MCF 10A (cell line): ENCODE measurements at places on chromosomes 6 and 20. TPM values are rescaled to one million over a fixed set of nuclear protein-coding genes. Genes with fewer than 3 reads are reported as not detected.

HLA-DRB1 gene
- not detected in 2 replicates for total RNA-seq

RIOK1 gene
- 34.2 and 40.9 TPM in 2 replicates for total RNA-seq

XRN2 gene
- 60.8 and 67.8 TPM in 2 replicates for total RNA-seq

AURKA gene
- 65.8 and 75.3 TPM in 2 replicates for total RNA-seq

TRIM38 gene
- total RNA-seq: 5.4 and 6.7 TPM in 2 replicates

ETV7 gene
- total RNA-seq: 0.20 and 0.47 TPM in 2 replicates

COL9A3 gene
- not detected in 2 replicates for total RNA-seq

VGLL2 gene
- total RNA-seq: not detected in 2 replicates

MED20 gene
- total RNA-seq: 27.6 and 29.2 TPM in 2 replicates

ISM1 gene
- total RNA-seq: 1.0 and 1.3 TPM in 2 replicates

DNA sequence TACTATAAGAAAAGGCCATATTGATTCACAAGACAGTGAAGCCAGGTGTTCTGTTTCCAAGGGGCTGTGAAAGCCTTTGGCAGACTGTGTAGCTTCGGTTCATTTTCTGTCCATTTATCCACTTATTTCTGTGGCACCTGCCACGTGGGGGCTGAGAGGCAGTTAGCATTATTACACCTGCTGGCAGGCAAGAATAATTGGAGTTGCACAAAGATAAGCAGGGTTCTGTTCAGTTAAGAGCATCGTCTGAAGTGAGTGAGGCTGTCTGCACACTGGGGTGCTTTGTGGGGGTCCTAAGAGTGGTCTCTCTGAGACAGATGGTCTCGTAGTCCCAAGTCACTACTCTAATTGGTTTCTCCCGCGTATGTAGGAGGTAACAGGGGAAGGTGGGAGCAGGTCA lies 60.6 kb upstream of the CCN6 start:
- DNase-seq: no peak

GRCh38 chr6:153038378-153039057 lies 36.0 kb upstream of the MTRF1L start:
- no peak for DNase-seq

DNA sequence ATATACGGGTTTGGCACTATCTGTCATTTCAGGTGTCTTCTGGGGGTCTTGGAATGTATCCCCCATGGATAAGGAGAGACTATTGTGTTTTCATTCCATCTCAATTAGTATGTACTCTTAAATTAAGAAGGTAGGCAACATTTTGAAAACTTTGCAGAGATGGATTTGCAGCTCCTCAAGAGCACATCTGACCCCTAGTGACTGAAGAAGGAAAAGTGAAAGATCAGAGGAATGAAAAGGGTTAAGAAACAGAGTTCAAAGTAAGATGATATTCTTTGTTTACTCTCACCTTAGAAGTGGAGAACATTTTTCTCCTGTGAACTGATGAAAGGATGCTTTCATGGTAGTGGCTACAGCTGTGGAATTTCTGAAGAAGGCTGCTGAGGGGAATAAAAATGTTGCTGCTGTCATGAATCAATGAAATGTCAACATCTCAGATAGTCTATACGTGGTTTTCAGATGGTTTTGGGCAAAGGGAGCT lies 41.5 kb downstream of the SH3BGRL2 start:
- peak; percentile 45 for DNase-seq

GRCh38 chr20:54017846-54018245 lies 52.5 kb downstream of the BCAS1 start:
- no peak for DNase-seq

- no peak for DNase-seq
Observed at GRCh38 chr6:82441047-82441855, 77.6 kb downstream of the TPBG start.

- DNase-seq: no peak
Observed at GRCh38 chr6:73504160-73504559, 16.7 kb downstream of the EEF1A1 start.

GRCh38 chr20:34528921-34529297 lies 12.7 kb downstream of the DYNLRB1 start:
- DNase-seq: peak; percentile 34

GRCh38 chr20:19890445-19891051 lies 126.6 kb upstream of the NAA20 start:
- no peak for DNase-seq

- DNase-seq: peak; percentile 46
Observed at GRCh38 chr6:84639396-84639795, 125.0 kb downstream of the TBX18 start.

DNA sequence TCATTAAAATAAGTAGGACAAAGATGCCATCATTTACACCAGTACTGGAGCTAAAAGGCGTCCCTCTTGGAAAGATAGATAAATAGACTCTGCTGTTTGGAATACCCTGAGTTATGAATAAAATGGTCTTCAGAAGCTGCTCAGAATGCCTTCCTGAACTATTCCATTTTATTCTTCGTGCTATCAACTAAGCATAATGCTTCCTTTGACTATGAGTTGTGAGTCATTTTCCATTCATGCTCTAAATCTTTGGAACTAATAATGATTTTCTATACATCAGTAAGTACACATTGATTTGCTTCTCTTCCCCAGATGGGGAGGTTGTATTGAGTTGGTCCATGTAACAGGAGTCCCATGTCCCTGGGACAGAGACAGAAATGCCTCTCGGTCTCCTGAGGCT lies 98.3 kb upstream of the PDE7B start:
- DNase-seq: no peak

- DNase-seq: no peak
Observed at GRCh38 chr20:35252037-35252461, 25.6 kb downstream of the MMP24 start.

GRCh38 chr6:110646951-110647910 lies 168.0 kb downstream of the CDK19 start:
- no peak for DNase-seq

- DNase-seq: no peak
Observed at GRCh38 chr6:122753688-122754056, 25.8 kb upstream of the FABP7 start.

DNA sequence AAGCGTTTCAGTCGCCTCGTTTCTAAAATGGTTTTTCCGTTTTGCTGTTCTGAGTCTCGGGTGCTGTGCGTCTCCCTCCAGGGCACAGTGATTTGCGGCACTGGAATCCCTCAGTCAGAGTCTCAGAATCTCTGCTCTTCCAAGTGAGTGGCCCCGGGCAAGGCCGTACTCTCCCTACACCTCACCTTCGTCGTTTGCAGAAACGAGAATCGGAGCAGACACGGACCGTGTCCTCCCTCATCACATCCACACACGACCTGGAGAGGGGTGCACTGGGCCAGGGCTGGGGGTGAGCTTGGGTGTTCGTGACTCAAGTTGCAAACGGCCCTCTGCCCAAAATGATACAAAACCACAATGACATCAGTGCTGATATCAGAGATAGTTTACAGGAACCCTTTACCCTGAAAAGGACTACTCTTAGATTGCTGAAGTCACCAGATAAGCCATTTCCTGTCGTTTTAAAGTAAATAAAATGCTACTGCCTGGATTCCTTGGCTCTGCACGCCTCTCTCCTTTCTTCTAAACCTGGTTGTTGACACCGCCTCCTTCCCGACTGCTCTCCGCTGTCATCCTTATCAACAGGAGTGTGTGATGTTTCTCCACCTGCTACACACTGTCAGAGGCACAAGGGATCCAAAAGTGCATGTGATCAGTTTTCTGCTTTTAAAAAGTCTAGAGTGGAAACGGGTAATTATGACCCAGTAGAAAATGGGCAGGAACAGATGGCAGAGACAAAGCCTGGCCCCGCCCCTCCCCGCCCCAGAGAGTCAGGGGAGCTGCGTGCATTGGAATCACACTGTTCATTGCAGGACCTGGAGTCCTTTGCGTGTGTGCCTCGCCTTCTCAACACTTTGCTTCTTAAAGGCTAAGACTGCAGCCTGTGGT lies 38.4 kb downstream of the KIF25 start:
- DNase-seq: peak; percentile 11

DNA sequence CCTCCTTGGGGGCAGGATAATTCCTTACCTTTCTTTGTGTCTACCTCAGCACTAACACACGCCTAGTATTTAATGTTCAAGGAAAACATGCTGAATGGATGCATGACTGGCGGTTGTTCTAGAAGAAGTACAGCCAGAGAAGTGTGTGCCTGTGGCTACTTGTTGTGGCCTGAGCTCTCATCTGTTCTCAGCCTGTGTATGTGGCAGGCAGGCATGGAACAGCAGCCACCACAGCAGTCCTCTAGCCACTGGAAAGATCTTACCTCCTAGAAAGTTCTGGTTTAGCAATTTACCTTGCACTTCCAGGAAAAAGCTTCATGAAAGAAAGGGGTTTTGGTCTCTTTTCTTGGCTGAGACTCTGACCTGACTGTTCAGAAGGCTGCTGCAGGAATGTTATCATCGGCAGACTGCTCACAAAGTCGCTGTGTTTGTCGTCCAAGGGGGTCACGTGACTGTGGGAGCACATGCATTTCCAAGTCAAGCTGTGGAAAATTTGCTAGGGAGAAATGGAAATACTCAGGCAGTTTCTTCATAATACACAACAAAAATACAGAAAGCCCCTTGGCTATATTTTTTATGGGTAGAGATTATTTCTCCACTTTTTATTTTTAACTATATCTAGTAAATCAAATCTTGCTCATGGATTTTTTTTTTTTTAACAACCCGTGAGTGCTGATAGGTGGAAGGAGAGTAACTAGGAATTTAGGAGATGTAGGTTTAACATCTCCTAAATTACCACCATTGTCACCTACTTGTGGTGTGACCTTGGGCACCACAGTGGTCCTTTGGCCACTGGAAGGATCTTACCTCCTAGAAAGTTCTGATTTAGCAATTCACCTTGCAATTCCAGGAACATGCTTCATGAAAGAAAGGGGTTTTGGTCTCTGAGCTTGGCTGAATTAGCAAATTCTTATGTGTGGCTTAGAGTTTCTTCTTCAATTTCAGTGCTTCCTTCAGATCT lies 110.8 kb upstream of the GPR6 start:
- DNase-seq: no peak

DNA sequence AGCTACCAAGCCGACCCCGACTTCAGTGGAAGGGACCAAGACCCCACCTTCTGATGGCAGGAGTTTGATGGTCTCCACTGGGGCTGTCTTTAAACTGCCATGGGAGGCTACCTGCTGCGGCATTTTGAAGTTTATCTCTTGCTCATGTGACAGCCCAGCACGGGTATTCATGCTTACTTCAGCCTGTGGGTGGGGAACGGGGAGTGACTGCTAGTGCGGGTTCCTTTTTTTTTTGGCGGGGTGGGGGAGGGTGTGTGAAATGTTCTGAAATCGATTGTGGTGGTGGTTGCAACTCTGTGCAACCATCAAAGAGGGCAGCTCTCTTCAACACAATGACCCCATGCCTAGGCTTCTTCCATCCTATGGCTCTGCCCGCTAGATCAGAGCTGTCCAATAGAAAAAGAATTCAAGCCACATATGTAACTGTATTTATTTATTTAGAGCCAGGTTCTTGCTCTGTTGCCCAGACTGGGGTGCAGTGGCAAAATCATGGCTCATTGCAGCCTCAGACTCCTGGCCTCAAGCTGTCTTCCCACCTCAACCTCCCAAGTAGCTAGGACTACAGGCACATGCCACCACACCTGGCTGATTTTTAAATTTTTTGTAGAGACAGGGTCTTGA lies 53.7 kb downstream of the PPP1R16B start:
- DNase-seq: no peak

DNA sequence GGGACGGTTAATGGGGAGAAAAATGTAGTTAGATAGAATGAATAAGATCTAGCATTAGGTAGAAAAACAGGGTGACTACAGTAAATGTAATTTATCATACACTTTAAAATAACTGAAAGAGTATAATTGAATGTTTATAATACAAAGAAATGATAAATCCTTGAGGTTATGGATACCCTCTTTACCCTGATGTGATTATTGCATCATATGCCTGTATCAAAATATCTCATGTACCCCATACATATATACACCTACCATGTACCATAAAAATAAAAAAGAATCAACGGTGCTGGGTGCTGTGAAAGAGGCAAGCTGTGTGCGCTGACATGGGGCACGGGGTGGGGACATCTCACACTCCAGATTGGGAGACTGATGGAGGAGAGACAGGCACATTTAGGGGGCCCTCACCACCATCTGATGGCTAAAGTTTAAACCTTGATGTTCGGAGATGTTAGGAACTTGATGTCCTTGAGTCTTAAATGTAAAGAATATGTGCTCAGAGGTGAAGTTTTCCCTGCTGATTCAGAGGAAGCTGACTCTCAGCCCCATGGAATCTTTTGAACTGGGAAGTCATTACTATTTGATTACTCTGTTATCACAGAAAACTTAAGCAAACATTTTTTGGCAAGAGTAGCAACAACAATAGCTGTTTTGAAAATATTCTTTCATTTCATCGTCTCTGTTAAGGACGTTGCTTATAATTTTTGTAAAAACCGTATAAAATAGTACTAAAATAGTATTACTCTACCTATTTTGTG lies 26.4 kb upstream of the RFPL4B start:
- no peak for DNase-seq

DNA sequence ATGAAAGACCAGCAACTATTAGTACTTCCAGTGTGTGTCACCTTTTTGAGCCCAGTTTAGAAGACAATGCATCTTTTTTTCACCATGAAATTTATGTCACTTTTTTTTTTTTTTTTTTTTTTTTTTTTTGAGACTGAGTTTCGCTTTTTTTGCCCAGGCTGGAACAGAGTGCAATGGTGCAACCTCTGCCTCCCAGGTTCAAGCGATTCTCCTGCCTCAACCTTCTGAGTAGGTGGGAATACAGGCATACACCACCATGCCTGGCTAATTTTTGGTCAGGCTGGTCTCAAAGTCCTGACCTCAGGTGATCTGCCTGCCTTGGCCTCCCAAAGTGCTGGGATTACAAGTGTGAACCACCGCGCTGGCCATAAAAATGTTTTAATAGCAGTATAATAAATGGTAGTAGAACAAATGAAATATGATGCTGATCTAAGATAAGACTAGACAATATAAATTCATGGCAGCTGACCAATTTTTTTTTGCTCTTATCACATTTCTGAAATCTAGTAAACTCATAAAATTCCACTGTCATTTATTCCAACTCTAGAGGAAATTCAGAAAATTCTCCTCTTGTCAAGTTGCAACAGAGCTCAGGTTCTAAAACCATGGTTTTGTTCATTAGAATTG lies 21.3 kb downstream of the NHSL1 start:
- DNase-seq: no peak

DNA sequence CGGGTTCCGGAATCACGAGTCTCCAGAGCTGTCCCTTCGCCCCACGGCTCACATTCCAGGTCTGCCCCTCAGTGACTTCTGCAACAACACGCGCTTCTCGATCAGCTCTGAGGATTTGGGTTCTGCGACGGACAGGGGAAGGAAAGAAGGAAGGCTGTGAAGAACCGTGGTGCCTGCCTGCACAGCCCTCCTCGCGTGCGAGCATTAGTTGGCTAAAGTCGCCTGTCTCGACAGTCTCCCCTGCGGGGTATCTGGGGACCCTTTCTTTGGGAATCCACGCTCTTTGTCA lies 23.1 kb downstream of the VPS52 start:
- DNase-seq: no peak

DNA sequence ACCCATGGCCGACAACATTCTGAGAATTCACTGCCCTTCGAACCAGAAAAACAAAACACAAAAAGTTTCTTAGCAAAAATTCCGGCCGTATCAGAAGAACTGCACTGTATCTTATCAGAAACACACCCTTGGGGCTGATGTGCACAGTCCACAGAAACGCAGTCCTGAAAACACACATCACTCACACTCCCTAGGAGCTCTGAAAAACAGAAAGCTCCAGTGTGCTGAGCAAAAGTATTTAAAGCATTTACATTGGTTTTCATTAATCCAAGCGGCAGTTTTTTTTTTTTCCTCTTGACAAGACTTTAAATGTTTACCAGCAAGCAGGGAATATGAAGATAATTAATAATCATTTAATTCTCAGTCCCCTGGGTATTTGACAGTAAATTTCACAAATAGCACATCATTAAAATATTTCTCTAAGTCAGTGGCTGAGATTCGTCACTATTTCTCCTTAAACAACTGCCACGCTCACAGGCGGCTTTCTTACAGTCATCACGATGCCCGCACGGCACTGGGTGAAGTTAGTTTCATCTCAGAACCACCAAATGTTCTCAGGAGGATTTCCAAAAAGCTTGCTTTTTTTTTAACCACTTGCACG lies 13.3 kb downstream of the NFATC2 start:
- no peak for DNase-seq
